ENCODE measurements at places on chromosomes 6 and 20.
A peak's percentile ranks its signal among the peaks of the same experiment; 100 is the strongest.

- peak; percentile 89 for DNase-seq
Measured at GRCh38 chr6:10528158-10528981, 7.2 kb downstream of the GCNT2 start.

DNA sequence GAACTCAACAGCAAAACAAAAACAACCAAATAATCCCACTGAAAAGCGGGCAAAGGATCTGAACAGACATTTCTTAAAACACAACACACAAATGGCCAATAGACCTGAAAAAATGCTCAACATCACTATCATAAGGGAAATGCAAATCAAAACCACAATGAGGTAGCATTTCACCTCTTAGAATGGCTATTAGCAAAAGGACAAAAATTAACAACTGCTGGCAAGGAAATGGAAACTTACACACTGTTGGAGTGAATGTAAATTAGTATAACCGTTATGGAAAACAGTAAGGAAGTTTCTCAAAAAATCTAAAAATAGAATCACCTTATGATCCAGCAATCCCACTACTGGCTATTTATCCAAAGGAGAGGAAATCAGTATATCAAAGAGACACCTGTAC, 20.9 kb downstream of the FAM8A1 start:
- no peak for DNase-seq

DNA sequence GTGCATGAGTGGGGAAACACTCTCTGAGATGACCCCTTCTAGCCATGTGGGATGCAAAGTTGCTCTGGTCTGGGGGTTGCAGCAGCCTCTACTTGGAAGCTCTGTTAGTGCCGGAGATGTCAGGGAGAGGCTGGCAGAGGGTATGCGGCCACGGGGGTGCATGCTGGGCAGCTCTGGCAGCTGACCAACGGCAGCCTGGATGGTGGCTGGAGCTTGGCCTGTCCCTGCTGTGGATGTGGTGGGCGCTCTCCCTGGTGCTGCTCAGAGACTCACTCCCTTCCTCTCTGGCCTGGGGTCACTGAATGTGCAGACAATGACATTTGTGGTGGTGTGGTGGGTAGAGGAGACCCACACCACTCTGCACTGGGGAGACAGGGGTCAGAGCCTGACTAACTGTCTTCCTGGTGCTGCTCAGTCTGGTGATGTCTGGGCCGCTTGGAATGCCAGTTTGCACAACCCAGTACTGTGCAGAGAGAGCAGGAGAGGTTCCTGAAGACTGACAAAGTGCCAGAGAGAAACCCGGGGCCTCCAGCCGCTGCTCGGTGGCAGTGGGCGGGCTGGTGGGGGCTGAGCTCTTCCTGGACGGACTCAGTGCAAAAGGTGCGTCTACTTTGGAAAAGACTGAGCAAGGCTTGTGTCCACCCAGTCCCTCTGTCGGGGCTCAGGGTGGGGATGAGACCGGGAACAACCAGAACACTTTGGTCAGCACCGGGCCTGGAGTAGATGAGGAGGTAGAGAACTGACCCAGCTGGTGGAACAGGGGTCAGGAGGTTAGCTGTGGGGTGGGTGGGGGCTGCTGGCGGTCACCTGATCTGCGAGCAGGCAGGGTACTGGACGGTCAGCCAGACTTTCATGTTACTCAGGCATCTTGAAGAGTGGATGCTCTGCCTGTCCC, 2.7 kb downstream of the MYT1 start:
- DNase-seq = no peak

DNA sequence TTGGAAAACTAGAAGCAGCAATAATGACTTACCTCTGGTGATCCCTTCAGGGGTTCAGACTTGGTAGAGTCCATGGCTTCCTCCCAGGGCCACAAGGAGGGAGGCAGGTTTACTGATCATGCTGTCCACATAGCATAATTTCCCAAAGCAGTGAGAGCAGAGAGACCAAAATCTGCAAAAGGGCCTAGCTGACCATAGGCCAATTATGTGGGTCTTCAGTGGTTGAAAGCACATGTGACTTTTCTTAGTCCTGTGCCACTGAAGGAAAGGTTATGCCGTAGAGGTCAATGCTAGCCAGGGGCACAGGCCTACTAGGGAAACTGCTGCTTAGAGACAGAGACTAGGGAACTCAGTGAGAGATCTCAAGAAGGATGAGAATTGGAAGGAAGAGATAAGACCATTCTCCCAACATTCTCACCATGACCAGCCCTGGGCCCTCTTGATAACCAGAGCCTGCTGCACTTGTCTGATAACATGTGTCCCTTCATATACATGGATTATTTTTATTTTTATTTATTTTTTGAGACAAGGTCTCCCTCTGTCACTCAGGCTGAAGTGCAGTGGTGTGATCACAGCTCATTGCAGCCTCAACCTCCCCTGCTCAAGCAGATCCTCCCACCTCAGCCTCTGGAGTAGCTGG, 2.0 kb upstream of the GTPBP2 start:
- DNase-seq = no peak

DNA sequence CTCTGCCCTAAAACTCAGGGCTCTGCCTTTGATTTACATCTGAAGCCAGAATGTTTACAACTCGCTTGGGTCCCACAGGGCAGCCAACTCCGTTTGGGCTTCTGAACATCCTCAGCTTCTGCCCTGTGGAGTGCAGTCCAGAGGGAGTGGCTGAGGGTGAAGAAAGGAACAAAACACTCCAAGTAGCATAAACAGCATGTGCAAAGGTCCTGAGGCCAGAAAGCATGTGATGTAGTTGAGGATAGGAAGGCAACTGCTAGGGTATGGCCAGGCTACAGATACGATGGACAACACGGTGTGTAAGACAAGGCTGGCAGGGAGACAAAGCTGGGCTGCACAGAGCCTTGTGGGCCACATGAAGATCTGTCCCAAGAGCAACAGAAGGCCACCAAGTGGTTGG, 12.5 kb downstream of the JAG1 start:
- DNase-seq = no peak

DNA sequence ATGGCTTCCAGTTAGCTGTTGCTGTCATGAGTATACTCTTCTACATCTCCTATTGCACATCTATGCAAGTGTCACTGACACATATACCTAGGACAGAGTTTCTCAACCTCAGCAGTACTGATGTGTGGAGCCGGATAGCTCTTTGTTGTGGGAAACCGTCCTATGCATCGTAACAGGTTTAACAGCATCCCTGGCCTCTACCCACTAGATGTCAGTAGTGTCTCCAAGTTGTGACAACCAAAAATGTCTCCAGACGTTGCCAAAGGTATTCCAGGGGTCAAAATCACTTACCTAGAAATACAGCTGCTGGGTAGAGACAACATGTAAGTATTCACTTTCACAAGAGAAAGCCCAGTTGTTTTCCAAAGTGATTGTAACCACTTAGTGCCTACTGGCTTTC, 637.6 kb downstream of the RNF144B start:
- DNase-seq = peak; percentile 42

- peak; percentile 82 for DNase-seq
Measured at GRCh38 chr20:33732166-33732970, 572 bp downstream of the ZNF341 start.

DNA sequence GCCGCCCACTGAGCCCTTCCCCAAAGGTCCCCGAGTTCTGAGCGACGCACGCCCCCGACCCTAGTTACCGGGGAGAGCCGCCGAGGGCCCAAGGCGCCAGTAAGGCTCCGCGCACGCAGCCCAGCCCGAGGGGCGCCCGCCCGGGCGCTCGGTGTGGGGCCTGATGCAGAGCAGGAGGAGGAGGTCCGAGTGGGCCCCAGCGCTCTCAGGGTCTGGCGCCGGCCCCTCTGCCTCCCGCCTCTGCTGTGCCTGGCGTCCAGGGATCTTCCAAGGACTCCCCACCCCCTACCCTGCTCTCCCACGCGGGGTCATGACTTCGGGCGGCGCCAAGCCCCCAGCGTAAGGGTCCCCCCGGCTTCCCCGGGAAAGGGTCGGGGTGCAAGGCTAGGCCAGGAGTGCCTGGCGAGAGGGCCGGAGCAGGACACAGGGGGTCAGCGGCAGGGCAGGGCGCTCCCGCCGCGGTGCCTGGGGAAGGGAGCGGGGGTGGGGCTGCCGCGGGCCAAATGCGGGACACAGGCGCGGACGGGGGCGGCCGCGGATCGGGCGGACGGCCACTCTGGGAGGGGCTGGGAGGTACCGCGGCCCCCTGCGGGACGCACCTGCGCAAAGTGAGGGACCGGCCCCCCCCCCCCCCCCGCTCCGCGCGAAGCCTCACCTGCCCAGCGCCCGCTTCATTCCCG, 637 bp downstream of the ABHD12 start:
- DNase-seq = no peak

DNA sequence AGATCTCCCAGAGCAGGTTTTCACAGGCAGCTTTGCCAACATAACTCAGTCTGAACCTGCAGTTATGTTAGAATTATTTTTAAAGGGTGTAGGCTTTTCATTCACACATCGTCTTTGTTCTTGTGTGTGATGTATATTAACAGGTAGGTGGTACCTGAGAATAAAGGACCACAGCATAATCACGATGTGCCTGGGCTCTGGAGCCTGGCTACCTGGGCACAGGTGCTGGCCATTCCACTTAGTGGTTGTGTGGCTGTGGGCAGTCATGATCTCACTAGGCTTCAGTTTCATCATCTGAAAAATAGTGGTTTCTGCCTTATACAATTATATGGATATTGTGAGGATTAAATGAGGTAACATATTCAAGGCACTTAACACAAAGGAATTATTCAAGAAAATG, 6.4 kb downstream of the CD109 start:
- DNase-seq = no peak

GRCh38 chr6:158382491-158382890, 70.2 kb downstream of the TULP4 start:
- no peak for DNase-seq

GRCh38 chr6:77448546-77448945, 14.7 kb downstream of the HTR1B start:
- no peak for DNase-seq

- DNase-seq = no peak
Measured at GRCh38 chr6:84756877-84757276, 7.5 kb downstream of the TBX18 start.

- no peak for DNase-seq
Measured at GRCh38 chr20:38755324-38755910, 7.2 kb downstream of the ACTR5 start.

DNA sequence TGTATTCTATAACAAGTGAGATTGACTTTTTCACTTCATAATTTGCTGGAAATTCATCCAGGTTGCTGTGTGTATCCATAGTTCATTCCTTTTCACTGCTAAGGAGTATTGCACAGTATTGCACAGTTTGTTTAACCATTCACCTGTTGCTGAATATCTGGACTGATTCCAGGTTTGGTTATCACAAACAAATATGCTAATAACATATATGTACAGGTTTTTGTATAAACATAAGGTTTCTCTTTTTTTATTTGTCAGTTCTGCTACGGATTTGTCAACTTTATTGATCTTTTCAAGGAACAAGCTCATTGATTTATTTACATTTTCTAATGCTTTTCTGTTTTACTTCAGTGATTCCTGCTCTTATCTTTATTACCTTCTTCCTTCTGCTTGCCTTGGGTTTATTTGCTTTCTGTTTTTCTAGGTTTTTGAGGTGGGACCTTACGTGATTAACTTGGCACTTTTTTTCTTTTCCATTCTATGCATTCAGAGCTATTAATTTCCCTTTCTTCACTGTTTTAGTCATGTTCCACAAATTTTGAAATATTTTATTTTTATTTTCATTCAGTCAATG, 117.0 kb upstream of the OGFRL1 start:
- no peak for DNase-seq

DNA sequence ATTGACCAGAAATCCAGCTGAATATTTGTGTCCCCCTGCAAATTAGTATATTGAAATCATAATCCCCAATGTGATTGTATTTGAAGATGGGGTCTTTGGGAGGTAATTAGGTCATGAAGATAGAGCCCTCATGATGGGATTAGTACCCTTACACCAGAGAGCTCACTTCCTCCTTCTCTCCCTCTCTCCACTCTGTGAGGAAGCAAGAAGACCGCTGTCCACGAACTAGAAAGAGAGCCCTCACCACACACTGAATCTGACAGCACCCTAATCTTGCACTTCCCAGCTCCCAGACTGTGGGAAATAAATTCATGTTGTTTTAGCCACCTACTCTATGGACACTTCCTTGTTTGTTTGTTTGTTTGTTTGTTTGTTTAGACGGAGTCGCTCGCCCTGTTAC, 11.9 kb upstream of the PLAGL1 start:
- no peak for DNase-seq

- no peak for DNase-seq
Measured at GRCh38 chr20:37513779-37514359, 7.2 kb upstream of the NNAT start.

DNA sequence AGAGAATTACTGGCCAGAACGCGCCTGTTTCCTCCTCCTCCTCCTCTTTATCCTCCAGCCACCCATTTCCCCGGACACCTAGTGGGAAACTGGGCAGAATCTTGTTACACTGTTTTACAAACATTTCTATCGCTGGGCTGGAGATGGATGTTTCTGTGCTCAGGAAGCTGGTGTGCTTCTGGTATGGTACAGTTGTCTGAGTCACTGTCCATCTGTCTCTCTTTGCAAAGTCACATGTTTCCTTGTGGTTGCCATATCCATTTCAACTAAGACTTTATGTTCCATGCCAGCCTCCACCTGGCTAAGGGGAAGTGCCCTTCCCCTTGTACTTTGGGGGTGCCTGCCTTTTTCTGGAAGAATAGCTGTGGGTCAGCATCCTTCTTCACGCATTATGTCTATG, 52.9 kb upstream of the SLC22A16 start:
- DNase-seq = peak; percentile 87

- DNase-seq = no peak
Measured at GRCh38 chr6:14786008-14786407, 459.9 kb upstream of the JARID2 start.

DNA sequence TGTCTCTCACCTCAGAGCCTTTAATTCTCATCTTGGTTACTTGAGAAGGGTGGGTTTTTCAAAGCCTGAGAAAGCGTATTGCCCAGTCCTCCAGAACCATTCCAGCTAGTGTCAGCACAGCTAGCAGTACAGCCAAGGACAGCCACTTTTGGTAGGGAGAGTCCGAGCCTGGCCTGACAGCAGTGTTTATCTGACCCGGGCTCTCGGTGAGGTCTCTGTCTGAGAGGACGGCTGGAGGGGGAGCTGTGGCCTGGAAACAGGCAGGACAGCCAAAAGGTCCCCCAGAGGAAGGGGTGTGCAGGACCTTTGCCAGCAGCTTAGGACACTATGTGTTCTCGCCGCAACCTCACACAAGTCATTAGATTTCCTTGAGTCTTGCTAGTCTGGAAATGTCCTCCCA, 38.8 kb downstream of the LYRM2 start:
- DNase-seq = no peak

GRCh38 chr20:51144476-51144875, 121.6 kb upstream of the KCNG1 start:
- no peak for DNase-seq

DNA sequence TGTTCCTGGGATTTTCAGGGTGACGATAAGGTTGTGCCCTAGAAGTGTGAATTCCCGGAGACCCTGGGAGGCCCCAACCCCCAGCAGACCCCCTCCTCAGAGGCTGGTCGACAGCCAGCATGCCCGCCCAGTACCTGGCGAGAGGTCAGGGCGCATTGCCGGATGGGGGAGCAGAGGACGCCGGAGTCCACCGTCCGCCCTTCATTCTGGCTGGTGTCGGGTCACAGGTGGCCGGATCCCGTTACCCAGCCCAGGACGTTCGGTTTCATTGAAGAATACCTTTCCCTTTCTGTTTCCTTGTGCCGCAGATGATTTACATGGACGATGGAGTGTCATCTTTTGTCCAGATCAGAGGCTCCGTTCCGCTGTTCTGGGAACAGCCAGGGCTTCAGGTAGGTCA, 61.3 kb downstream of the SYNJ2 start:
- DNase-seq = no peak

GRCh38 chr6:69825904-69826303, 29.1 kb upstream of the LMBRD1 start:
- DNase-seq = peak; percentile 54

GRCh38 chr20:36320261-36320897, 14.2 kb downstream of the DLGAP4 start:
- no peak for DNase-seq

GRCh38 chr6:135162678-135163439, 18.2 kb upstream of the MYB start:
- peak; percentile 27 for DNase-seq
